ENCODE measurements at places on chromosomes 12 and 14. TPM values are rescaled to one million over a fixed set of nuclear protein-coding genes. Genes with fewer than 3 reads are reported as not detected.

PIWIL1 gene
- not detected for total RNA-seq

BDKRB2 gene
- total RNA-seq: not detected

UNG gene
- 36.1 TPM for total RNA-seq

DNA sequence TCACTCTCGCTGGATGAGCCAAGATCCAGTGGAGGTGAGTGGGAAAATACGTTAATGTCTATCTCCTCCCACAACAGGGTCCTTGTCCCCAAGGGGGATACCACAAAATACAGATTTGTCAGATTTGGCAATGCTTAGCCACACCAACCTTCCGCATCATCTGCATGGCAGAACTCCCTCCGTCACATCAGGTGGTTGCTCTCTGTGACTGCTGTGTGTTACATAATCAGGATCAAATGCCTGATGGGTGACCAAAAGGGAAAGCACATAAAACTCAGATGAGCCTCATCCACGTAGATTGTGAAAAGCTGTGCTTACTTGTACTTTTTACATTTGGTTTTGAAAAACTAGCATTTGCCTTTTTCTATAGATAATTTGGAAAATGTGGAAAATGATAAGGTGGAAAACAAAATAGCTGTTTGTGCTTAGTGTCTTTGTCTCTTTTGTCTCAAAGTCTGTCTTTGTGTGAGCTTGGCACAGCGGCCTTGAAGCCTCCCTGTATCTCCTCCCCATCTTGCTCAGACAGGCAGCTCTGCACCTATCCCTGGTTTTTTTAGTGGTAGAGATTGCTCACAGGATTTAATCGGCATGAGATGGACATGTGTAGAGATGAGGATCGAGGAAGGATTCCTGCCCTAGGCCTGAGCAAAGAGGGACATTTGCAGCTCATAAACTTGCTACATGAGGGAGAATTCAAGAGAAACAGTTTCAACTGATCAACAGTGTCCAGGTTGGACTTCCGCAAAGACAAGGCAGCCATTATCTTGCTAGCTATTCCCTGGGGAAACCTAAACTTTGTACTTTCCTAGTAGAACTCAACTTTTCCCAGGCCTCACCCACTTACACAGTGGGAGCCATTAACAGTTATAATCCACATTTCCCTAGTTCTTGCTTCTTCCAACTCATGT is 3.6 kb upstream of the FGF6 start:
- H3K27ac ChIP-seq: no peak overlapping the region
- no peak for DNase-seq
- H3K4me1 ChIP-seq: no peaks in the 10 kb centered on the region

DNA sequence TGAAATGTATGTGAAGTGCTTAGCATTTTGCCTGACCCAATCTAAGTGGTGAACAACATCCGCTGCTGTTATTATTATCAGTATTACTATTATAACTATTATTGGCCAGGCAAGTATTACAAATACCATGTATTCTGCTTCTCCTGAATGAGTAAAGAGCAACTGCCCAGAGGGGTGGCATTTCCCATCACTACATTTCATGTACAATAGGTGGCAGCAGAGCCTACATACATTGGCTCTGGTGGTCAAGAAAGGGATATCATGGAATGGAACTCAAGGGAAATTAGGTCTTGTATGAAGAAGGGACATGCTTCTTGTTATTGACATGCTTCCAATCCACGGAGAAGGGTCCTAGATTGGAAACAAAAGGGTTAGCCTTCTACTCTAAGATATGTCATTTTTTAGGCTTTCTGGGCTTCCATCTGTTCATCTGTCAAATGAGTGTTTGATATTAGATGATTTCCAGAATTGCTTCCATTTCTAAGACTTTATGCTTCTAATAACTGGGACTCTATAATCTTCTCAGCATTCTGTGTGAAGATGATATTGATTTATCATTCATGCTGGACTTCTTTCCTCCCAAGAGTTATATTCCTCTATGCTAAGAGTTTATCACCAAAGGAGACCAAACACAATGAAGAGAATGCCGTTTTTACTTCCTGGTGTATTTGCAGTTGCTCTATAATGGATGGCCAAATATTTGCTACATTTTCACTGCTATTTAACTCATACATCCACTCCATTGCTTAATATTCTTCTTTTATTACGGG is 239.1 kb downstream of the SSPN start:
- no peaks in the 10 kb centered on the region for H3K36me3 ChIP-seq
- no peaks in the 10 kb centered on the region for H3K4me1 ChIP-seq
- no peak overlapping the region for H3K27ac ChIP-seq
- H3K4me3 ChIP-seq: no peak overlapping the region
- DNase-seq: no peak
- no peaks in the 10 kb centered on the region for H3K27me3 ChIP-seq

GRCh38 chr12:31431721-31432240 is 105.8 kb upstream of the SINHCAF start:
- H3K4me3 ChIP-seq: no peak overlapping the region
- no peaks in the 10 kb centered on the region for H3K4me1 ChIP-seq

- H3K27ac ChIP-seq: no peak overlapping the region
- DNase-seq: no peak
- H3K4me3 ChIP-seq: no peak overlapping the region
- H3K27me3 ChIP-seq: peaks cover 26% of the 10 kb centered on the region
Measured at GRCh38 chr12:131829791-131830334, 1.7 kb downstream of the MMP17 start.

- no peak overlapping the region for H3K4me3 ChIP-seq
- DNase-seq: no peak
- no peak overlapping the region for H3K27ac ChIP-seq
- peaks cover 6% of the 10 kb centered on the region for H3K4me1 ChIP-seq
- H3K27me3 ChIP-seq: no peaks in the 10 kb centered on the region
- peaks cover 11% of the 10 kb centered on the region for H3K36me3 ChIP-seq
Measured at GRCh38 chr12:47791874-47792273, 18.8 kb downstream of the SLC48A1 start.

DNA sequence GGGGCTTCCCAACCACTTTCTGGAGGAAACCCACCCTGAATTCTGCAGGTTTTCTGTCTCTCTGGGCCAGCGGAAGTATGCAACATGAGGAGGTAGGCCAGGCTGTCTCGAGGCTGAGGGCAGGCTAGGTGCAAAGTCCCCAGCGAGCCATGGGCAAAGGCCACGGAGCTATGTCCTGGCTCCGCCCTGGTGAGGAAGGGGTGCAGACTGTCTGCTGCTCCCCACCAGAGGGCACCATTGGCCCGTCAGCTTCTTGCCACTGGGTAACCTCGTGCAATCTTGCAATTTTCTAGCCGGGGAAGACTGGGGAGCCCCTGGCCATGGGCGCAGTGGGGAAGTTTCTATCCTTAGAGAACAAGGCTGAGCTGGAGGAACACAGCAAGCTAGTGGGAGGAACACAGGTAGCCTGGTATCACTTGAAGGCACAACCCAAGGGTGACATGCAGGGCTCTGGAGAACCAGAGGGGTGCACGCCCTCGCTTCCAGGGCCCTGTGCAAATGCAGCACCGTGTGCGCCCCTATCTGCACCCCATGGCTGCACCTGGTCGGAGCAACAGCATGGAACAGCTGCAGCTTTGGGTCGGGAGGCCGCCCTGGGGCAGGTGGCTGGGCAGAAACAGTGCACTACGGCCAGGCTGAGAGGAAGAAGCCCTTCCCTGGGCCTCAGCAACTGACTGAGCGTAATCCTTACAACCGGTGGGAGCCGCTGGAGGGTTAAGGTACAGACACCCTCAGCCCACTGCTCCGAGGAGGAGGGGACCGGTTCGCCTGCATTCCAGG is 27.6 kb upstream of the RPLP0 start:
- peak overlapping the region; percentile 72 for H3K4me3 ChIP-seq
- DNase-seq: peak; percentile 87
- H3K27me3 ChIP-seq: no peaks in the 10 kb centered on the region
- peak overlapping the region; percentile 99 for H3K27ac ChIP-seq

All from natural killer cell treated with Interleukin-12 subunit alpha and Interleukin-12 subunit beta and Interleukin-15 and Interleukin-18, amount 100 ng/mL, for 72 hours (primary cell).